Endothelial cell of umbilical vein (primary cell): ENCODE measurements at places on chromosomes 3 and 15. TPM values are rescaled to one million over a fixed set of nuclear protein-coding genes. Genes with fewer than 3 reads are reported as not detected.

GRCh38 chr3:64187065-64187959, 38.0 kb downstream of the PRICKLE2 start:
- DNase-seq: peak; percentile 100

GRCh38 chr3:166123576-166123975, 286.4 kb upstream of the BCHE start:
- no peak for DNase-seq

DNA sequence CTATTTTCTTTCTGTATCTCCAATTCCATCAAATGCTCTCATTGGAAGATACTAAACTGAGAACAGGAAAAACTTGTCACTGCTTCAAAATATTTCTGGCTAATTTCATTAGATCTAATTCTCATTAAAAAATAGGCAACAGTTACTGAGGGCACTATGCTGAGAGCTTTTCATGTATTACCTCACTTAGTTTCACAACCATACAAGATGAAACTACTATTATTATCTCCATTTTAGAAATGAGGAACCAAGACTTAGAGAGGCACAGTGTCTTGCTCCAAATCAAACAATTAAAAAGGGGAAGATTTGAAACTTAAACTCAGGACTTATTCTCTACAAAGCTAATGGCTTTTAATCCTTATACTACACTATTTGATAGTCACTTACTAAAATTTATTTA, 7.2 kb upstream of the OTOL1 start:
- no peak for DNase-seq

DNA sequence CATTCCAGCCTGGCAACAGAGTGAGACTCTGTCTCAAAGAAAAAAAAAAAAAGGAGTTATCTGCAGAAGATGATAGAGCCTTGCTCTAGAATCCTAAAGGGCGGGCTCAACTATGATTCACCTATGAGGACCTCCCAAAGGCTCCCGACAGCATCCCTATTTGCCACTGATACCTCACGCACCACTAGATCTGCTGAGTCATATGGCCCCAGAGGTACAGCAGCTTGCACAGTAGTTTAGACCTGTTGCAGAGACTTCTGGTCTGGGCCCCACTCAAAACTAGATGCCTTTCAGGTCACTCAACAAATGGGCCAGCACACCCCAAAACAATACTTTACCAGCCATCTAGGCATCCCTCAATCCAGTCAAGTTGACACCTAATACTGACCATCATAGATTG, 38.1 kb upstream of the PTX3 start:
- DNase-seq: no peak

DNA sequence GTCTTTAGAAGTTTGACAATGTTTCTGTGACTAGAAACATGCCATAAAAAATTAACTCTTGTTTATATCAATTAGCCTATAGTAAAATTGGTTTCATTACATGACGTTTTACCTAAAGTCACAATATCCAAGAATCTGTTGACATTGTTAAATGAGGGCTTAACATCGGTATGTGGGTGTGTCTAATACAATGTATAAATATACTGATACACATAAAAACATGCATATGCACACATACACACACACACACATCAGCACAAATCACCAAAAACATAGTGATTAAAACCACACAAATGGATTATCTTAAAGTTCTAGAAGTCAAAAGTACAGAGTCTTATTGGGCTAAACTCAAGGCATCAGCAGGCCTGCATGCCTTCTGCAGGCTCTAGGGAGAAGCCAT, 456.7 kb downstream of the NTRK3 start:
- no peak for DNase-seq

DNA sequence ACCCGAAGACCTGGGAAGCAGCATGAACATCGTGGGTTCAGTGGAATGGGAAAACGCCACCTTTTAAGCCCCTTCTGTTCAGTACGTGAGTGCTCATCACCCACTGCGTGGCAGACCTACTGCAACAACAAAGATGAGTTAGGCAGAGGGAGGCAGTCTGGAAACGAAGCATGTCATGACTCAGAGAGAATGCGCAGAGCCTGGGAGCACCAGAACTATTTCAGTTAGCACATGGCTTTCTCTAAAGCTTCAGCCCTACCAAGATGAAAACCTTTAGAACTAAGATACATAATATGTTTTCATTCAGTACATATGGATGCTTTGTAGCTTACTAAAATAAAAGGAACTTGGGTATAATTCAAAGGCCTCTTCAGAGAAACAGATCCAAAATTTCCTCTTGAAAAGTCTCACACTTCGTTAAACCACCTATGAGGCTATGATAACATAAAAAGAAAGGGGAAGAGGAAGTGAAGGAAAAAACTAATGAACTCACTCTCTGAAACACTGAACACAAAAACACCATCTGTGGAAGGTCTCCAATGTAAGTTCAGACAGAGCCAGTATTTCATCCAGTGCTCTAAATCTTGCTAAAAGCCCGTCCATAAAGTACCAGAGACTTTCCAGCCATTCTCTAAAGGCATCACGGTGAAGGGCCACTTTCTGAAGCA, 140.1 kb downstream of the OCA2 start:
- DNase-seq: no peak

GRCh38 chr15:80694611-80695098, 455 bp upstream of the ABHD17C start:
- no peak for DNase-seq

GRCh38 chr3:58027704-58028317, 19.6 kb downstream of the FLNB start:
- DNase-seq: no peak

GRCh38 chr15:77775837-77776236, 143.1 kb upstream of the LINGO1 start:
- no peak for DNase-seq

DNA sequence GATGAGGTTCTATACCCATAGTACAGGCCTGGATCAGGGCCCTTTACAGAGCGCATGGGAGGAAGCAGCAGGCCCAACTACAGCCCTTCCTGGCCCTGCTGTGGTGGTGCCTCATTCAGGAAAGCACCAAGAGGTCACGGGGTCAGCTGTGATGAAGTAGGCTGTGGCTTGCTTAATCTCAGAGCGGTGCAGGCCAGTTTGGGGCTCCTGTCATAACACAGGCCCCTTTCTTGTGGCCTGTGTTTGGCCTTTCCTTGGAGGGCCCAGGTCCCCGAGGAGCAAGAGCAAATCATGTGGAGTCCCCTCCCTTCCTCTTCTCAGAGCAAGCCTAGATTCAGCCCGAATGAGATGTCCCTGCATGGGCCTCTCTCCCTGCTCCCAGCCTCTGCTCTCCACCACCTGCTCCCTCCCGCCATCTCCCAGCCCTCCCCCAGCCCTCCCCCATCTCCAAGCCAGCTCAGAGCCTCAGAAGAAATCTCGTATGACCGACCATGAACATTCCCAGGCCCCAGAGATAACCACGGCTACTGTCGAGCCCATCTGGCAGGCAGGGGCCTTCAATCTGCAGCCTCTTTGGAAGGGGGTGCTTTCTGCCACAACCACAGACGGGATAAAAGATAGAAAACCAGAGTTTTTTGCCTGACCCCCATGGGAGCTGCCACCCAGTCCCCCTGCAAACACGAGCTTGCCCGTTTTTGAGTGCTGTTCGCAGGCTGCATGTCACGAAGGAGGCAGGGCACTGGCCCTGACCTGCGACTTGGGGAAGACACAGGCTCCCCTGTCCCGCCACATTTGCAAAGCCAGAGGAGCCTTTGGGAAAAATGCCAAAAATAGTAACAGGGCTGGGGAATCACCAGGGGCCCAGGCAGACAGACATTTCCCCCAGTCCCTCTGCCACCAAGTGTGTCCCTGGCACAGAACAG, 32.3 kb upstream of the DUSP7 start:
- peak; percentile 44 for DNase-seq

DNA sequence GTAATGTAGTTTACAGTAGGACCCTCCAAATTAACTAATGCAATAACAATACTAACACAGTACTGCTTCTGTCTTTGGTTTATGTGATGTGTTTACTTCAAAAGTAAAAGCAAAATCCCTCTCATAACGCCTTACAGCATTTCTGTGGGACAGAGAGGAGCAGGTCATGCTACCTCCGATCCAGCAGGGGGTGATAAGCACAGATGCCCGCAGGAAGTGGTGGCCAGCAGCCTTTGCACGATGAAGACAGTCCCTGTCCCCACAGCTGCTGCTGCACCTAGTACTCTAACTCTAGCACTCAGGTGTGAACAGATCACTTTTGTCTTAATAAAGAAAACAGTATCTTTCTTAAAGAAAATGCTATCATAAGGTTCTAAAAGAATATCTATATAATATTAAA, 38.3 kb downstream of the ANO10 start:
- no peak for DNase-seq

- no peak for DNase-seq
These were observed 37.5 kb upstream of the C3orf38 start for GRCh38 chr3:88112289-88112688.

- no peak for DNase-seq
These were observed 1.1 kb downstream of the TBC1D2B start for GRCh38 chr15:78076231-78077052.

- no peak for DNase-seq
These were observed 101.8 kb downstream of the RAB11A start for GRCh38 chr15:65970937-65971740.

Gene RARRES1
- polyA plus RNA-seq: 0.98 and 1.2 TPM in 2 replicates
